NCI-H1092 treated with DMSO at 0.1 percent for 48 hours (cell line): ENCODE measurements at places on chromosomes 6 and 20.

GRCh38 chr6:52022675-52023074, 64.7 kb downstream of the PKHD1 start:
- no peak for DNase-seq

GRCh38 chr6:158445426-158446085, 114.3 kb upstream of the TMEM181 start:
- no peak for DNase-seq

DNA sequence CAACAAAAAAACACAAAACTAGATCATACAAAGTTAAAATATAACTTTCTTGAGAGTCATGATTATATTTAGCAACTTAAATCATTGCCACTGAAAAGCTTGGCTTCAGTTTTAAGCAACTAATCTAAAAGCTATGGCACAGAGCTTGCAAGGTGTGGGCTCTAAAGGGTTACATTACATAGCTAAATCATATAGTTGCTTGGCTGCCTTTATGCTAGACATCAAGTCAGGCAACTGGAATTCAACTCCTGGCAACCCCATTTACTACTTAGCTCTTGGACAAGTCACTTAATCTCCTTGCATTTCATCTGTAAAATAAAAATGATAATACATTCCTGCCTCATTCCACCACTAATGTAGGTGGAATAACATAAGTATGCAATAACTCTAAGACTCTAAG, 40.9 kb upstream of the GCM1 start:
- DNase-seq = no peak

DNA sequence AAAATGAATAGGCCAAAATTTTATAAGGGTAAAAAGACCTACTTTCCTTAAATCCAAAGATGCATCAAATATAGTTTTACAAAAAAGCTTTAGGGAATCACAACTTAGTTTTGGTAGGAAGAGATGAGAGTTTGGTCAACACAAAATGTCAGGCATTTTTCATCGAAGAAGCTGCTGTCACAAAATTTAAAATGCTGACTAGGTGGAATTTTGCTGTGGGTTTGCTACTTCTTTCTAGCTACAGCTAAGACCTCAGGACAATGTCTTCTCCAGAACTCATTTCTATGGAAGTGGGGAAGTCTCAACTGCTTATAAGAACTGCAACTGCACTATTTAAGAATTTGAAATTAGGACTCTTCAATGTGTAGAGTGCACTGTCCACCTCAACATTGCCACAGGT, 351.1 kb downstream of the HAO1 start:
- DNase-seq = no peak

GRCh38 chr6:49799090-49799489, 12.0 kb upstream of the PGK2 start:
- no peak for DNase-seq

- peak; percentile 30 for DNase-seq
Observed at GRCh38 chr6:128519132-128519930, 1.1 kb downstream of the PTPRK start.

DNA sequence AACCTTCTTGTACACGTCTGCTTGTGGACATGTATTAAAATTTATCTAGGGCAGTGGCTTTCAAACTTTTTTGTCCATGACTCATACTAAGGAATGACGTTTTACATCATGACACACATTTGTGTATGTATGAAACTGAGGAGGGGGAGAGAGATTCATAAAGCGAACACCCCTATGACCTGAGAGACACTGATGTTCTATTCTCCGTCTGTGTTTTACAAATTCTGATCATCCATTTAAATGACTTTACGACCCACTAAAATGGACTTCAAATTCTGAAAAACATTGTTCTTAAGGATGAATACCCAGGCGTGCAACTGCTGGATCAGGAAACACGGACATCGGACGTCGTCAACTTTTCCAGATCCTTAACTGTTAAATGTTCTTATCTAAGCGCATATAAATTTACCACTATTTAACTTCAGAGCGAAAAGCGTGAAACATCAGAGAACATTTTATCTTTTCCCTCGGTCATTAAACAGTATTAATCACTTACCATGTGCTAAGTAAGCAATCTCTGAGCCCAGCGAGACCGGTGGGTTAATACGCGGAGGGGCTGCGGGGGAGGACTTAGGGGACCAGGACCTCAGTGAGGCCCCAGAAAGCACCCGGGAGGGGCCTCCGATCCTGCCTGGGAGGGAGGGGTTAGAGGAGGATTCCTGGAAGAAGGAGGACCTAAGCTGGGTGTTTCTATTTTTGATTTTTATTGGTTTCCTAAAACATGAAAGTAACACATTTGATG, 1.2 kb downstream of the PLAGL1 start:
- DNase-seq = no peak

- DNase-seq = no peak
Observed at GRCh38 chr20:47289096-47289495, 67.4 kb downstream of the ZMYND8 start.

DNA sequence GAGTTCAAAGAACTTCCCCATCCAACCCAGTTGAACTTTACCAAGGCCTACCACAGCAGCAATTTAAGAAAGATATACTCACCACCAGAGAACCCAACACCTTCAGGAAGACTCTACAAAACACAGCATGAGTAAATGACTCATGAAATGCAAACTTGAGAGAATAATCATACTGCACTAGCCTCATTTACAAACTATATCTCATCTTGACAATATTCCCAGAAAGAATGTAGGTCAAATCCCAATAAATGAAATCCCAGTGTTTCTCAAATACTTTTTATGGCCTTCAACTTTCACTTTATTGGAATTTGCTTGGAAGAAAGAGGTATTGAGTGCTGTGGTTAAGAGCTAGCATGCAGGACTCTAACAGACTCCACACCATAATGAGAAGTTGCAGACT, 60.0 kb downstream of the FYN start:
- no peak for DNase-seq

DNA sequence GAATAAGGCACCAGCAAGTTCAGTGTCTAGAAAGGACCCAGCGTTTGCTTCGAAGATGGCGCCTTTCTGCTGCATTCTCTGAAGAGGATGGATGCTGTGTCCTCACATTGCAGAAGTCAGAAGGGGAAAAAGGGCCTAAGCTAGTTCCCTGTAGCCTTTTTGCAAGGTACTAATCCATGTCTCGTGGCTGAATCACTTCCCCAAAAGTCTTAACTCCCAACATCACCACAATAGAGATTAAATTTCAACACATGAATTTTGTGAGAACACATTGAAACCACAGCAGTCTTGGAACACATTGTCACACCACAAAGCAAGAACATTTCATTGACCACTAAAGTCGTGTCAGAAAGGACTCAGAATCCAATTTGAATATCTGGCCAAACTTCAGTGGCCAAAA, 42.1 kb downstream of the KLHL31 start:
- DNase-seq = no peak

GRCh38 chr20:44967207-44967807, 995 bp downstream of the STK4 start:
- no peak for DNase-seq
